ENCODE measurements at places on chromosomes 12 and 14.

GRCh38 chr12:129401572-129401971, 502.3 kb downstream of the TMEM132D start:
- DNase-seq: no peak

GRCh38 chr12:69129564-69129963, 109.8 kb upstream of the CPSF6 start:
- no peak for DNase-seq

- DNase-seq: no peak
Measured at GRCh38 chr14:24633353-24633752, 637 bp downstream of the GZMB start.

DNA sequence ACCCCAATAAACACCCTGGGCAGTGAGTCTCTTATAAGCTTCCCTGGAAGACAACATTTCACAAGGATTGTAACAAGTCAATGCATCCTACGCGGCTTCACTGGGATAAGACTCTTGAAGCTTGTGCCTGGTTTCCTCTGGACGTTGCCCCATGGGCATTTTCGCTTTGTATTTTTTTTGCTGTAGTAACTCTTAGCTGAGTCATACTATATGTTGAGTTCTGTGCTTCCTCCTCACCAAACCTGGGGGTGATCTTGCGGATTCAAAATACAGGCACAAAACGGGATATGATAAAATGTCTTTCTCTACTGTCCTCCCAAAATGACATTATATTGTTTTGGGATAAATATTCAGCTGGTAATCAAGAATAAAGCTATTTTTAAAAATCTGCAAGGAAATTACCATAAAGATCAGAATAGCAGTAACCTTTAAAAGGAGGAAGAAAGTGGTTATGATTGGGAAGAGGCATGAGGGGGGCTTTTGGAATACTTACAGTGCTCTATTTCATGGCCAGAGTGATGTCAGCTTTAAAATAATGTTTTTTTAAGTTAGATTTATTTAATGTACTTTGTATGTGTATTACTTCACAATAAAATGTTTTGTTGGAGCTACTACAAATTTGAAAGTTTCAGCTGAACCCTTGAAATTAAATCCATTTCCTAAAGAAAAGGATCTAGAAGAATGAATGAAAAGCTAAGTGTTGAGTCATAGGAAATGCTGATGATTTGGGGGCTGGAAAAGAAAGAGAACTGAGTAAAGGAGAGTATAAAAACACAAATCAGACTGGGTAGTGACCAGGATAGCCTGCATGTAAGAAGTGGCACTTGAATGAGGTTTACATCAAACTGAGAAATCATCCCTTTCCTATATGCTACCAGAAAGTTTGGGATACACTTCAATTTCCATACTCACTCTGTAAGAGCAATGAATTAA, 14.7 kb downstream of the BTBD7 start:
- DNase-seq: no peak

DNA sequence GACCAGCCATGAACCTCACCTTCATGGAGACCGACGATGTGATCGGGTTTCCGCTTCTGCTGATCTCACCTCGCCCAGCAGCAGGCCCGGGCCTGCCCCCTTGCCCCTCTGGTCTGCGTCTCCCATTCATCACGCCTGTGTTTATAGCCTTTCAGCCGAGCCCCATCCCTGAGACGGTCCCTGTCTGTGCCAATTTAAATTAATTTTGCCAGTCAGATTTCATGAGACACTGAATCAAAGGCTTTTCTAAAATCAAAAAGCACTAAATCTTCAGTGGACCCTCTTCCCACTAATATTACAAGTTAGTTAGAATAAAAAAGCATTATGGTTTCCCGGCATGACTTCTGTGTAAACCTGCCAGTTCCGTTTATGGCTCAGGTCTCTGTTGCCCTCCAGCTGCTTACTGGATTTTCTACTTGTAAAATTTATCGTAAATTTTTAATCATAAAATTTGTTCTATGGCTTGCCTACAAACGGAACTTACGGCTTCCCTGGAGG, 155.9 kb downstream of the ESRRB start:
- no peak for DNase-seq

DNA sequence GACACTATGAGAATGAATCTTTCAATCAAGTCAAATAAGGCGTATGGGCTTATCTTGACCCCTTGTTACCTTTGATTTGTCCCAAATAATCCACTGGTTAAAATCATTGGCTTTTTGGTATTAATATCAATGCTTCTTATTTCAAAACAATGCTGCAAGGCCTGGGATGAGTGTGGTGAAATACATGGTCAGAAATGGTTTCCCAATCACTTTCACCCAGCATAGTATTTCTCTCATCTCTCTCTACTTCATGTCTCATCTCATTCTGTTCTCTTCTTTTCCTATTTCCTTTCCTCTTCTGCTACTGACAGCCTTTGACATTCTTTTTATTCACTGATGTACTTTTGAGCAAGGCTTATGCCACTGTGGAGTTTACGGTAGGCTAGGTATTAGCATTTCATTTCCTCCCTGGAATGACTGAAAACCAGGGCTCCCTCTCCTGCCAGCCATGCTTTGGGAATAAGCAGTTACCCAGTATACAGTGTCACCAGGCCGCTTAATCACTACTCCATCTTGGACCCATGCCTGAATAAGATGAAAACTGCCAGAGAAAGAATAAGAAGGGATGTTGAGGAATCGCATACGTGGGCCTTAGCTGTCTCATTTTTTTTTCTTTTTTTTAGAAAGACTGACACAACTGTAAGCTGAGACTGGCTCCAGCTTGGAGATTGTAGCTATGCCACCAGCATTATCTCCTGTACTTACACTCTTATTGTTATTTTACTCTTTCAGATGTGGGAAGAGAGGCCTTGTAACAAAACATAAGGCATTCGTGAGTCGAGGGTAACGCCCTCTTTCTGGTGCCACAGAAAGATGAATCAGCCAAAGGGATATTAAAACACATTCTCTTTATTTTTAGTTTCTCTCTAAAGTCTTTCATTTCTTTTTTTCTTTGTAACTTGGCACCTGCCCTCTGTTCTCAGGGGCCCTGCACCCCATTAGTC, 53.5 kb downstream of the IGF1 start:
- DNase-seq: no peak

GRCh38 chr12:42603246-42603990, 13.9 kb upstream of the PRICKLE1 start:
- no peak for DNase-seq

- no peak for DNase-seq
Measured at GRCh38 chr12:13198876-13199275, 2.4 kb downstream of the EMP1 start.

DNA sequence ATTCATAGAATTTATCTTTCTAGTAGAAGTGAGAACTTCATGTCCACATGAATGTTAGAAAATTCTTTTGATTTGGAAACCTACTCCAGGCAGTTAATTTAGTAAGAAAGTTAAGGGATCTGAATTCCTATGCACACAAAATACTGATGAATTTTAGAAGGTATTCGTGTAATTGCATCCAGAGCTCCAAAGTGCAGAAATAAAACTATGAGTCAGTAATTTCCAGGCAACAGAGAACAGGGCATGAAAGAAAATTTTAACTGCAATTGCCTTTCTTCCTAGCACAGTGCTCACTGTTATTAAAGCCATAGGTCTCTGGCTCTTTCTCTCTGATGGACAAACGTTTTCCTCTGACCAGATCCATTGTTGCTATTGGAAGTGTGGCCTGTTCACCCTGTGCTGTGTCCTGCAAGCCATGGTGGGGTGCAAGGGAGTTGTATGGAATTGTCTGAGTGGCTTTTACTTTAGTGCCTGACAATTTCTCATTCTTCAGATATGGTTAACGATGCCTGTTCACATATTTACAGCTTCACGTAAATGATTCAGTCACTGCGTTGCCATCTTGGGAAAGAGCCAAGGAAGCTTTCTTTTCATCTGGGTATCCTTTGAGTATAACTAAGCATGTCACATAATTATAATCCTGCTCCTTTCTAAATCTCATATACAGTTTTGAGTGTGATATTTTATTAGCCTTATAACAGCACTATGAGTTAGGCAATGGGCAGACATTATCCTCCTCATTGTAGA, 145.1 kb downstream of the ACSS3 start:
- no peak for DNase-seq

DNA sequence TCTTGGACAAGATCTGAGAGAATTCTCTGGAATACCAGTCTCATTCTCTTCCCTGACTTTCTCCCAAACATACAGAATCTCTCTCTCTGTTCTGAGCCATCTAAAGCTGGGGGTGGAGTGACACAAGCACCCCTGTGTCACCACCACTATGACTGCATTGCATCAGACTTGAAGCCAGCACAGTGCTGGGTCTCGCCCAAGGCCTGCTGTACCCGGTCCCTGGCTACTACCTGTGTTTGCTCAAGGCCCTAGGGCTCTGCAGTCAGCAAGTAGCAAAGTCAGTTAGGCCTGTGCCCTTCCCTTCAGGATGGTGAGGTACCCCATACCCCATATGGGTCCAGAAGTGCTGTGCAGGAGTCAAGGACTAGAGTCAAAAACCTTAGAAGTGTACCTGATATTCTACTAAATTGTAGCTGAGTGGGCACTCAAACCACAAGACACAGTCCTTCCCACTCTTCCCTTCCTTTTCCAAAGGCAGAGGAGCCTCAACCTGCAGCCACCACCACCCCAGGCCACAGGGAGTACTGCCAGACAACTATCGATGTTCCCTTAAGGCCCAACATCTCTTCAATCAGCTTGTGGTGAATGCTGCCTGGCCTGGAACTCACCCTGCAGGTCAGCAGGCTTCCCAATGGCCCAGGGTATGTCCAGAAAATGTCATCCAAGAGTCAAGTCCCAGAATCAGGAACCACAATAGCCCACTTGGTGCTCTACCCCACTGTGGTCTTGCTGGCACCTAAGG, 21.2 kb upstream of the RDH16 start:
- DNase-seq: no peak

- DNase-seq: no peak
Measured at GRCh38 chr14:21307637-21308036, 27.8 kb downstream of the RPGRIP1 start.

- no peak for DNase-seq
Measured at GRCh38 chr14:54338696-54339317, 58.0 kb upstream of the CDKN3 start.

DNA sequence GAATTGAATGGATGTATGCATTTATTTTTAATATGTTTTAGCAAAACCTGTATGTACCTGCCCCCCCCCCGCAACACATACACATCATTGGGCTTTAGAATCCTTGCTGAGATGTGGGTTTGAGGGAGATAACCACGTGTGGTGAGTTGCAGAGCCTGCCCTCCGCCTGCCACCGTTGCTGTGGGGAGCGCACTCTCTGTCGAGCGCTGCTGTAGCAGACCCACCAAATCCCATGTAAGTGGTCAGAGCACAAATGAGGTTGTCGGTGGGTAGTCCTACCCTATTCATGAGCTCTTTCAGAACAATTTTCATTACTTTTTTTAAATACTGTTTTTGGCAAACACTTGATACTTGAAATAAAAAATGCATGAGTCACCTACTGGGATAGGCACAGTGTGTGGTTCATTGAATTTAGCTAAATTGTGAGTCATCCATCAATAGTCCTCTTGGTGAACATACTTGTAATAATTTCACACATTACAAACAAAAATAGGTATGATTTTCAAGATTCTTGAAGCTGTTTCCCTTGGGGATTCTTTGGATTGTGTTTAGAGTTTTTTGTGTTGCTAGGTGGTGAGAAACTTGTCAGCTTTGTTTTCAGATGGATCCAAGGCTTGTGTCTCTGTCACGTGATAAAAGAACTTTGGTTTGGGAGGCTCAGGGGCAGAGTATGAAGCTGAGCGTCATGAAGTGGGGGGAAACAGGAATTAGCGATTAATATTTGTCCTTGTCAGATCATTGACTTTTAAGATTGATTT, 107.6 kb downstream of the PTCSC3 start:
- DNase-seq: no peak

- no peak for DNase-seq
Measured at GRCh38 chr14:30389134-30389876, 169.7 kb upstream of the G2E3 start.

DNA sequence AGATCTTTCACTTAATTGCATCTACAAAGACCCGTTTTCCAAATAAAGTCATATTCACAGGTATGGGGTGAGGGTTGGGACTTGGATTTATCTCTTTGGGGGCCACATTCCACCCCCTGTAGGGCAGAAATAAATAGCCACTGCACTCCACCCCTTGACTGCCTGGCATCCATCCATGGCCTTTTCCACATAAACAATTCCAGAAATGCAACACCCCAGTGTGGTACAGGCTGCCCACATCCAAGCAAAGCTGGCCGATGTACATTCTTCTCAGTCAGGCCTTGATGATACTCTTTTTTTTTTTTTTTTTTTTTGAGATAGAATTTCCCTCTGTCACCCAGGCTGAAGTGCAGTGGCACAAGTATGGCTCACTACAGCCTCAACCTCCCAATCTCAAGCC, 12.9 kb downstream of the DGLUCY start:
- DNase-seq: no peak

DNA sequence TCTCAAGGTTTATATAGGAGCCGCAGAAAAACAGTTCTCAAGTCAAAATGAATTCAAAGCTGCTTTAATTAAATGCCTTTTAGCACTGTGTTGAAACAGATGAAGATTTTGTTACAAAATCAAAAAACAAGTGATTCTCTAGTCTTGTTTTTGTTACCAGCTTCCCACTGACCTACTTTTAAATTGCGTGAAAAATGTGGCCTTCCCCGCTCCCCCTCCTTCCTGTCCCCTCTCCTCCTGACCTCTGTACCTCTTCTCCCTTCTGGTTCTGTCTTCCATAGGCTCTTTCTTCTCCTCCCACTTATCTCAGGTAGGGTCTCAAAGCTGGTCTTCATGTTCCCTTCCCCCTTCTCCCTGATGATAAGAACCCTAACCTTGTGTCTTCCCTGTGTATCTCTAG, 90.0 kb upstream of the MDM1 start:
- DNase-seq: no peak

GRCh38 chr12:89225401-89225800, 126.9 kb downstream of the DUSP6 start:
- DNase-seq: peak; percentile 54

GRCh38 chr12:107368586-107368985, 275.2 kb upstream of the CRY1 start:
- DNase-seq: no peak

DNA sequence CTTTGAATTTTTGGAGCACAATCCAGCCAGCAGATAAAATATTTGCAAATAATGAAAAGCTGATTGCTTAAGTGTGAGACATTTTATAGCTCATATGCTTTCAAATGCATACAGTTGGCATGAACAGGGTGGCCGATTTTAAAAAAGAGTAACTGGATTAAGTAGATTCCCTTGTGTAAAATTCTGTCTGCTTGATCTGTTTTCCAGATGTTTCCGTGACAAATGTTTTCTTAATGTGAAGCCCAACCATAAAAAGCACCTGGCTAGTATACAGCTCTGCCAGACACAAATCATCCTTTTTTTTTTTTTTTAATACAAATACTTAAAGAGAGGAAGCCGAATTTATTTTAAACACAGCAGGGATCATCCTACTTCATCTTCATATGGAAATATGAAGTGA, 440.7 kb downstream of the CCER1 start:
- DNase-seq: no peak
